Astrocyte of the hippocampus (primary cell): ENCODE measurements at places on chromosomes 6 and 20.

- DNase-seq: no peak
Measured at GRCh38 chr6:129429956-129430355, 280.0 kb downstream of the ARHGAP18 start.

DNA sequence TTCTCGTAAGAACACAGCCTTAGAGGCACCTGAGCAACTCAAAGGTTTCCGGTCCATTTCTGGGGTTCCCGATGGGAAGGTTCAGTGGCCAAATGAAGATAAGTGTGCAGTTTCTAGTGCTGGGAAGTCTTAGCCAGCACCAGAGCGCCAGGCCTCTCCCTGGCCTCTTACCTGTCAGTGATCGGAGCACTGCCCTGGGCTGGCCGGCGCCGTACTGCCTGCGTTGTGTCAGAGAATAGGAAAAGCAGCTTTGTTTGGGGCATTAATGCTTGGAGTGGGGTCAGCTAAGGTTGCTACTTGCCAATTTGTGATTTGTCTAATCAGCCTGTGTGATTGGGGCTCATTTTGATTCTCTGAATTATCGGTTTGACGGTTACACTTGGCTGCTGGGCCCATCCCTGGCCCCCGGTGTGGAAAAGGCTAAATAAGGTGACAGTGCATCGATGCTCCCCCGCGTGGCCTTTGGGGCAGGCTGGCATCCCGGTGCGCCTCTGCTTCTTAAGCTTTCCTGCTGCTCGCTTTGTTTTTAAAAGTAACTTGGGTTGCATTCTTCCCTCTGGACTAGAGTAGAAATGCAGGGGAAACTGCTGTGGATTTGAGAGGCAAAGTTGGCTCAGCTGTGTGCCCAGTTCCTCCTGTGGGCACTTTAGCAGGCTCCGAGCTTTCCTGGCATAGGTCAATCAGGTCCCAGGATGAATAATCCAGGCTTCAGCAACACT lies 51.8 kb downstream of the TCP11 start:
- no peak for DNase-seq

DNA sequence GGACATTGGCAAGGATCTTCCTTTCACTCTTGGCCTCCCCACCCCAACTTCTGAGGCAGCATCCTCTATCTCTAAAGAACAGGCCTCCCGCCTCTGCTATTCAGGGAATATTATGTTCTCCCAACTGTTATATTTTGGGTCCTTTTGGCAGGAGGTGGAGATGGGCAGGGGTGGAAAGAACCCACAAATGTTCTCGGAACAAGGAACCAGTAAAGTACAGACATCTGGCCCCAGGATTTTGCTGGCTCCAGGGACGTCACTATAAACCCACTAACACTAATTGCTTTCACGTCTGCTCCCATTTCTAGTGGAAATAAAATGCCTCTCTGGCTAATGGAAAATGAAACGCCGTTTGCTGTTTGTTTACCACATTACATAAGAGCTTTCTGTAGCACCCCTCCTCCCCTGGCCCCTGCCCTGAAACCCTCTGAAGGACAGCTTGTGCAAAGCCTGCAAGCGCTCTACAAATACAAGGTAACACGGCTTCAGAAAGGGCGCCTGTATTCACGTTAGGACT lies 77.7 kb upstream of the TBC1D7 start:
- no peak for DNase-seq

DNA sequence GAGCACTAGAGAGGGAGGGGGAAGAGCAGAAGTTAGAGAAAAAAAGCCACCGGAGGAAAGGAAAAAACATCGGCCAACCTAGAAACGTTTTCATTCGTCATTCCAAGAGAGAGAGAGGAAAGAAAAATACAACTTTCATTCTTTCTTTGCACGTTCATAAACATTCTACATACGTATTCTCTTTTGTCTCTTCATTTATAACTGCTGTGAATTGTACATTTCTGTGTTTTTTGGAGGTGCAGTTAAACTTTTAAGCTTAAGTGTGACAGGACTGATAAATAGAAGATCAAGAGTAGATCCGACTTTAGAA lies 2.0 kb downstream of the ID4 start:
- DNase-seq: no peak

DNA sequence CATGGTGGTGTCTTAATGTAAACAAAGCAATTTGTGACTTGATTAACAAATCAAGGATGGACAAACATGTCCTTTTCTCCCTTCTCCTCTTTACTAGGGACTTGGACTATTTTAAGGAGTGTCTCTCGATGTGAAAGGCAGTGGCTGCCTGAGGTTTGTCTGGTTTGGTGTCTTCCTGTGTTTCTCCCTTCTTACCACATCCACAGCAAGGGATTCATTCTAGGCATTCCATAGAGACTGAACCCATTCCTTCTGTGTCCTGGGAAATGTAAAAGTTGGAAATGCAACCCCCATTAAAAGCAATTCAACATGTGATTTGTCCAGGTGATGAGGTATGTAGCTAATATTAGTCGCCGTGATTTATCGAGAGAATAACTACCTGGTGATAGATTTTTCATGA lies 15.9 kb downstream of the NRN1 start:
- no peak for DNase-seq

- DNase-seq: peak; percentile 62
Measured at GRCh38 chr20:57698867-57699275, 10.9 kb downstream of the PMEPA1 start.

GRCh38 chr6:156695742-156696141 lies 81.4 kb upstream of the ARID1B start:
- no peak for DNase-seq

DNA sequence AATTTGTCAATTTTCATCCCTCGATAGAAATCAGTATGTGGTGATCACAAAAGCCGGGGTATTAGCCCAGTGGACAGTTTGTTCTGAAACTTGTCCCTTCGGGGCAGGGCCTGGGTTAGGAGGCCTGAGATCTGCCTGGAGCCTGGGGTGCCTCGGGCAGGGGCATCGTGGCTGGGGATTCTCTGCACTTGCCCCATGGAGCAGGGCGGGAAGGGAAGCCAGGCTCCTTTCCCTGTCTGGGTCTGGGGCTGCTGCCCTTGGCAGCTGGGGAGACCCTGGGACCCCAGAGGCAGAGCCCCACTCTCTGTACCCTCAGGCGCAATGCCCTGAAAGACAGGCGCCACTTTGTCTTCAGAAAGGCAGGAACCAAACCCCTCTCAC lies 27.4 kb downstream of the NTSR1 start:
- no peak for DNase-seq

DNA sequence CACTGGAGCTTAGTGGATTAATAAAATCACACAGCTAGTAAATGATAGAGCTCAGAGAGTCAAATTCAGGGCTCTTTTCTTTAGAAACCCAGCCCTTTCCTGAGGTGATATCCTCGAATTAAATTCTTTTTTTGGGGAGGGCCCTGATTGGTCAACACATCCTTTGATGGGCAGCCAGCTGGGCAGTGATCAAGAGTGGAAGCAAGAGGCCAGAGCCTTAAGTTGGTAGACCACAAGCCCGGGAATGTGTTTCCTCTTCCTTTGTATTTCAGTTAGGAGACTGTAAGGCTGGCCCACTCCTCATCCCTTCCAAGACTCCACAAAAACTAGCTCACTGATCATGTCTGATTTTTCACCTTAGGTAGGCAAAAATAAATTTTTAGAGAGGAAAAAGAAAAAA lies 640.5 kb downstream of the DHX35 start:
- no peak for DNase-seq

- DNase-seq: no peak
Measured at GRCh38 chr6:17456711-17457110, 63.3 kb downstream of the CAP2 start.

DNA sequence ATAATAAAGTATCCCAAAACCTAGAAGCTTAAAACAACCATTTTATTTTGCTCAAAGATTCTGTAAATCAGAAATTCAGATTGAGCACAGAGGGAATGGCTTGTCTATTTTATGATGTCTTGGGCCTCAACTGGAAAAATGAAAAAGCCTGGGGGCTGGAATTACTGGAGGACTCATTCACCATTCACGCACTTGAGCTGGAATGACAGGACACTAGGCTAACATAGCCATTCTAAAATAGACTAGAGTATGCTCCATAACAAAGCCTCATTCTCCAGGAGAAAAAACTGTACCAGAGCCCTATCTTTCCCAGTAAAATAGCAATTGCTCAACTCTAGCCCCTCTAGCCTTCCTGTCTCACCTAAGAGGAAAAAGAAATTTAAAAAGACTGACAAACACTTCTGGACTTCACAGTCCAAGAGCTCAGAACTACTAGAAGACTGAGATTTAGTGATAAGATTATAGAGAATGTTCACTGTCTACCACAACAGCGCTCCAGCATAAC lies 145.4 kb upstream of the BTBD3 start:
- no peak for DNase-seq

DNA sequence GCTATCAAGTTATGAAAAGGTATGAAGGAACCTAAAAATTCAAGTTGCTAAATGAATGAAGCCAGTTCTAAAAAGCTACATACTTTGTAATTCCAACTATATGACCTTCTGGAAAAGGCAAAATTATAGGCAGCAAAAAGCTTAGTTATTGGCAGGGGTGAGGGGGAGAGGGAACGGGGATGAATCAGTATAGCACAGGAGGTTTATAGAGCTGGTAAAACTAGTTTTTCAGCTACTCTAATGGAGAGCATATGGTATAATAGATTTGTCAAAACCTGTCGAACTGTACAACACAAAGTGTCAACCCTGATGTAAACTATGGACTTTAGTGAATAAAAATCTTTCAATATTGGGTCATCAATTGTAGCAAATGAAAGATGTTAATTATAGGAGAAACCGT lies 18.7 kb downstream of the MANEA start:
- no peak for DNase-seq

DNA sequence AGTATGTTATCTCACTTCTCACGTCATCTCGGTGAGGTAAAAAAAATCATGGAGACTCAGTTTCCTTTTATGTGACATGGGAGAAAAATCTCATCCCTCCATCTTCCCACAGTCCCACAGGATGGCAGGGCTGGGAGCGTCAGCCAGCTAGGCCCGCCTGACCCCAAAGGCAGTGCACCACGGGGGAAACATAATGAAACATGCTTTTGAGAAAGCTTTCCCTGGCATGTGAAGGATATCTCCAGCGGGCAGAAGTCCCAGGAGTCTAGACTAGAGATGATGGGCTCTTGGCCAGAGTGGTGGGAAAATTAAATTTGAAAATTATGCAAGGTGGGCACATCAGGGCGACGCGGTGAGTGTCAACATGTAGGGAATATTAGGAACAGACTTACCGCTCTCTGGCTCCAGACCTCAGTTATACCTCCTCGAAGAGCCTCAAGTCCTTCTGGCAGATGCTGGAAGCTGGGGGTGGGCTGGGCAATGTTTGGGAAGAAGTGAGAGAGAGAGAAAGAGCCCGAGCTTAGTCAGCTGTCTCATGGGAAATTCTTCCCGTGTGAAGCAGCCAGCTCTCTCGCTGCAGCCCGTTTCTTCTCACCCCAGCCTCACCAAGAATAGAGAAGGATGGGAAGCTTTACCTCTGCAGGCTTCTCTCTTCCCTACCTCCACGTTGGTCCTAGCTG lies 52.3 kb downstream of the MOCS1 start:
- DNase-seq: peak; percentile 88

- DNase-seq: peak; percentile 32
Measured at GRCh38 chr6:11983306-11983705, 28.8 kb upstream of the HIVEP1 start.

DNA sequence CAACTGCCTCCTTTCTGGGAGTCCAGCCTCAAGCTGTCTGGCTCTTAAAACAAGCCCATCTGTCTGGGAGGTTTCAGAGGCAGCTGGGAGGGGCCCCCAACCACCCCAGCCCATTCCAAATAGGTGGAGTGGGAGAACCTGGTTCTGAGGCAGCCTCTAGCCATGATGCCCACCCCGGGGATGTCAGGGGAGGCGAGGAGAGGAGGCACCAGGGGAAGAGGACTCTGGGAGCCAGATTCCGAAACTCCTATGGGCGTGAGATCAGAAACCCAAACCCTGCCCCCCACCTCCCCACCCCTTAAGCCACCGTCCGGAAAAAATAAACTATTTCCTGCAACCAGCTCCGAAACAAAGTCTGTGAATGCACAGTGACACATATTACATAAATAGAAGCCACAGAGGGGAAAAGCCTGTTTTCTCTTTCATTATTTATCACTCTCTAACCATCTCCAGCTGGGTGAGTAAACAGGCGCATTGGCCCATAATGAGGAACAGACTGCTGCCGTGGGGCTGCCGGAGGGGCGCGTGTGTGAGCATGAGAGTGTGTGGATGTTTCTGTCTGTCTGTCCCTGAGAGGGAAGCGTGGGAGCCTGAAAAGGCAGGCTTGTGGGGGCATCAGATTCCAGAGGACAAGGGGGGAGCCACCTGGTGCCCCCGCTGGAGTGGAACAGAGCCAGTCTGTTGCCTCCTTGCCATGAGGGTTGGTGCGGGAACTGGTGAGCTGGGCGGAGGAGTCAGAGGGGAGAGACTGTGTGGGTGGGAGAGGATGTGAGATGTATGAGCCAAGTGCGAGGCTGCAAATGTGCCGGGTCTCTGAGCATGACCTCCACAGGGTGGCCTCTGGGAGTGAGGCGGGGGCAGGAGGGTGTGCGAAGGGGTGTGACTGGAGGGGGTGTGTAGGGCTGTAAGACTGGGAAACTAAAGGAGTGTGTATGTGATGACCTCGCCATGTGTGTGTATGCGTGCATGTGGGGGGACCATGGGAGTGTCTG lies 14.3 kb upstream of the FOXP4 start:
- DNase-seq: peak; percentile 31

DNA sequence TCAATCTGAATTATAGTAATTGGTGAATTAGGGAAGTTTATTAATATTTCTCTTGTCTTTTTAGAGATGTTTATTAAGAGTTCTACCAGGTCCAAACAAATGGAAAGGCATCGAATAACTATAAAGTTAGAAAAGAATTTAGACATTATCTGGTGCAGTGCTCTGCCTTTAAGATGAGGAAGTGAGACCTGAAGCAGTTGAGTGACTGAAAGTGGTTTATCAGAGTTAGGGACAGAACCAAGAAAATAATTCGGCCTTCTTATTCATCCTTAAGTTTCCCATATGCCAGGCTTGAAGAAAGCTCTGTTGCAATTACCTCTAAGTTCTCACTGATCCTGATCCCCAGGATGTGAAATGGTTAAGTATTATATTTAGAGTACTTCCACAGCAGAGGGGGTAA lies 94.2 kb upstream of the FLRT3 start:
- DNase-seq: no peak

DNA sequence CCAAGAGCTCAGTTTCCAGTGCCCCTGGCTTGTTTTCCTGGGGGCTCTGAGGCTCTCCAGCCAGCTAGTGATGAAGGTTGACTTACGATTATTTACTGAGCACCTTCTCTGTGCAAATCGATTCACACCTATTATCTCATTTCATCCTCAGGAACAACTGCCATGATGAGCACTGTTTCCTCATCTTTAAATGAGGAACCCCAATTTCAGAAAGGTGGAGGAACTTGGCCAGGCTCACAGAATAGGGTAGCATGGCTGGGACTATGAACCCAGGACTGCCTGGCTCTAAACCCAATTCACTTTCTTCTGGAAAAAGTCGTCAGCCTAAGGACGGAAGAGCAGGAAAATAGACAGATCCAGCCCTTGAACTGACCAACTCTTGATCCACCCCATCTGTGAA lies 3.5 kb upstream of the BPI start:
- no peak for DNase-seq

DNA sequence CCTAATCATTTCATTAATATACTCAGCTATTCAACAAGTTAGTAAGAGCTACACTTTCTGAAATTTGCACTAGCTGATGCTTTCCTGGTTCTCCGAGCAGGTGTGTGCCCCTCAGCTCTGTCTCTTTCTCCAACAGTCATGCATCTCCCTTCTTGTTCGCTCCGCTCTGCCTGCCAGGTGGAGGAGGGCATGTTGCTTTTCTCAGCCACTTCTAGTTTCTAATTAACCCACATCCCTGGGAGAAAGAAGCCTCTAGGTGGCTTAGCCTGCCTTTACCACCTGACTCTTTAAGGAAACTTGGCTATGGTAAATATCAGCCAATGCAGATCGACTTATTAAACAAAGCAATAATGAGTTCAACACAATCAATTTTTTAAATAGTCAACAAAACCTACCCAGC lies 34.2 kb downstream of the LRFN2 start:
- no peak for DNase-seq
